ENCODE measurements at places on chromosomes 2 and 18. TPM values are rescaled to one million over a fixed set of nuclear protein-coding genes. Genes with fewer than 3 reads are reported as not detected.

- DNase-seq, result no peak
Measured at GRCh38 chr18:61882296-61883004, 10.4 kb downstream of the RNF152 start.

- no peak for DNase-seq
Measured at GRCh38 chr2:159737292-159737916, 25.1 kb downstream of the MARCHF7 start.

- no peak for DNase-seq
Measured at GRCh38 chr2:161965994-161966393, 108.0 kb downstream of the DPP4 start.

DNA sequence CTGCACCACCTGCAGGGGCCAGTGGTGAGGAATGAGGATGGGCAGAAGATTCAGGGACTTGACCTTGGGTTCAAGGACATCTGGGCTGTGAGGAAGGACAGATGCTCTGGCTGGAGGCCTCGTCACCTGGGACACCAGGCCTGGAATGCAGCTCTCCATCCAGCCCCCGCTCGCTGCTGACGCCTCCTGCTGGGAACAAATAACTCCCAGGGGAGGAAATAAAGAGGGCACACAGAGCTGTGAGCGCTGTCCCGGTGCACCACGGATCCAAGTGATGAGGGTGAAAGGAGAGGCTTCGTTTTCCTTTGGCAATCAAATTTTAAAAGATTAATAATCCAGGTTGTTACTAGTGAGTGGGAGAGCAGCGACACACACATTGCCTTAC lies 368.0 kb upstream of the MYT1L start:
- no peak for DNase-seq

- no peak for DNase-seq
Measured at GRCh38 chr18:30405038-30405437, 637.5 kb downstream of the DSC3 start.

DNA sequence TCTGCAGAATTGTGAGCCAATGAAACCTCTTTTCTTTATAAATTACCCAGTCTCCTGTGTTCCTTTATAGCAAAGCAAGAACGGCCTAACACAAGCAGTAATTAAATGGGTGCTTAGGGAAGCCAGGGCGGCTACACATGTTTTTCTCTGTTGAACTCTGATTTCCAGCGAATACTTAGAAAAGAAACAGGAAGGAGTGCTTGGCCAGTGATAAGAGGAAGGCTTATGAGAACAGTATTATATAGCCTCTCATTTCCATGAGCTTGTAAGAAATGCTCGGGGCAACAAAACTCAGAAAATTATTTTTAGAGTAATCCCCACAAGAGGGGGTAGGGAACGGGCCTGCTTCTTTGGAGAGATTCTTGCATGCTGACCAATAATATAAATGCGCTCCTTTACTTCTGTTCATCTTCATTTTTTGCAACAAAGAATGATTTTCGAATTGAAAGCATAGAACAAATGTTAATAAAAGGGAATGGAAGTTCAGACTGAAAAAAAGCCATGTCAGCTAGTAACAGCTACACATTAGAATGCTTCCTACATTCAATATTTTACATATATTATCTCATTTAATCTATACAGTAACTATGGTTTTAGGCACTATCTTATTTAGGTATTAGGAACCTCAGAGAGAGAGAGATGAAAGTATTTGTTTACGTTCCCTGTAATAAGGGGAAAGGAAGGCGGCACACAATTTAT lies 49.7 kb upstream of the CCDC85A start:
- no peak for DNase-seq

- no peak for DNase-seq
Measured at GRCh38 chr2:109244750-109245382, 115.9 kb downstream of the SH3RF3 start.

DNA sequence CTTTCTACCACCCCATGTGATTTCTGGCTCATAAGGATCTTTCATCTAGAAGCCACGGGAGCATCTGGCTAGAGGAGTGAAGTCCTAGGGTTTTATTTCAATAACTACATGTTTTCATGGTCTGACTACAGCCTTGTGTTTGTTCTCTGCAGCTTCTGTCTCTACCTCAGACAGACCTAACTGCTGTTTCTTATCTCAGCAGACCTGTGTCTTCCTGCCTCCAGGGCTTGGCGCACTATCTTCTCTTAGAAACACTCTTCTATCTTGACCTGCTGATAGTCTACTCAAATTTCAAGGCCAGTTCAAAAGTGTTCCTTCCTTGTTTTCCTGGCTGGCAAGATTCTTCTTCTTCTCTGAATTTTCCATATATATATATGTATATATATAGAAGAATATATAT lies 11.0 kb upstream of the TRIB2 start:
- no peak for DNase-seq

The CTNNA2 gene
- not detected for total RNA-seq

The REG3G gene
- not detected for total RNA-seq

The RBBP8 gene
- 63.4 TPM for total RNA-seq

The GPR155 gene
- total RNA-seq, result 7.8 TPM

The REG3A gene
- total RNA-seq, result not detected

The CCDC68 gene
- 3.4 TPM for total RNA-seq

The ALK gene
- 2.2 TPM for total RNA-seq

The RFTN2 gene
- 5.3 TPM for total RNA-seq

The RRM2 gene
- total RNA-seq, result 0.46 TPM

The ZNF396 gene
- total RNA-seq, result 0.60 TPM

All from omental fat pad (tissue), 4 donors.